ENCODE measurements at places on chromosomes 3 and 15.
A peak's percentile ranks its signal among the peaks of the same experiment; 100 is the strongest.

- DNase-seq, result no peak
Observed at GRCh38 chr15:61425934-61426333, 196.8 kb upstream of the RORA start.

GRCh38 chr3:189871418-189871817 lies 240.2 kb downstream of the TP63 start:
- DNase-seq, result no peak

DNA sequence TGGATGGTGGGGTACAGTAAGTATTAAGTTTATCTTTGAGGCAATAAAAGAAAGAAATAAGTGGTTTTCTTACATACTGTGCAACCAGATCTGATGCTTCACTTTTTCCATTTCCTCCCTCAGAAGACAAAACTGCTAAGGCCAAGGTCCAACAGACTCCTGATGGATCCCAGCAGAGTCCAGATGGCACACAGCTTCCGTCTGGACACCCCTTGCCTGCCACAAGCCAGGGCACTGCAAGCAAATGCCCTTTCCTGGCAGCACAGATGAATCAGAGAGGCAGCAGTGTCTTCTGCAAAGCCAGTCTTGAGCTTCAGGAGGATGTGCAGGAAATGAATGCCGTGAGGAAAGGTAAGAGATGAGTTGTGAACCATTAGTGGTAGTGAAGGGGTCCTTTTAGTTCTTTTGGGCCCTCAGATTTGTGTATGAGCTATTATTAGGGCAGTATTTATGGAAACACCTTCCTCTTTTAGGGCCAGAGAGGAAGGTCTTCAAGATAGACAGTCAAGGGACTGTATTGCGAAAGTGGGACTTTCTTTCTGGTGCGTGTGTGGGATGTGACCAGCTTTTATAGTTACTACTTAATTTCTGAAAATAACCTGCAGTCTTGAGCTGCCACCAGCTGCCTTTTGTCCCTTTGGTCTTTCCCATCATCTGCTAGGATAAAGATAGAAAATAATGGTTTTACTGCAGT lies 4.6 kb downstream of the ALAS1 start:
- no peak for DNase-seq

- no peak for DNase-seq
Observed at GRCh38 chr3:78390221-78390620, 1350.3 kb downstream of the ROBO2 start.

DNA sequence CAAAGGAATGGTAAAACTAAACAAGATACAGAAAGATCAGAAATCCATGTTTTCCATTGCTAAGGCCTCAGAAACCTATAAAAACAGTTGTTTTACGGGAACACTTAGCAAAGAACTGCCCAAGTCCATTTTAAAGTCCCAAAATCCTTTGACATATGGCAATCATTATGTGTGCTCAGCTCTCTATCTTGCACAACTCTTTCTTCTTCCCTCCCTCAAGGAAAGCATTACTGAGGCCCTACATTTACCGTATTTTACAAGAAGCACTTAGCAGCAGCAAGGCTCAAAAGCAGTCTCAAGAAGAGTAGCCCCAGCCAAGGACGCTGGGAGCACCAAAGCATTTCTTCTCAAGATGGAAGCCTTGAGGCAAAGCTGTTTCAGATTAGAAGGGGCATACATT lies 169.6 kb upstream of the LRTM1 start:
- DNase-seq, result no peak

DNA sequence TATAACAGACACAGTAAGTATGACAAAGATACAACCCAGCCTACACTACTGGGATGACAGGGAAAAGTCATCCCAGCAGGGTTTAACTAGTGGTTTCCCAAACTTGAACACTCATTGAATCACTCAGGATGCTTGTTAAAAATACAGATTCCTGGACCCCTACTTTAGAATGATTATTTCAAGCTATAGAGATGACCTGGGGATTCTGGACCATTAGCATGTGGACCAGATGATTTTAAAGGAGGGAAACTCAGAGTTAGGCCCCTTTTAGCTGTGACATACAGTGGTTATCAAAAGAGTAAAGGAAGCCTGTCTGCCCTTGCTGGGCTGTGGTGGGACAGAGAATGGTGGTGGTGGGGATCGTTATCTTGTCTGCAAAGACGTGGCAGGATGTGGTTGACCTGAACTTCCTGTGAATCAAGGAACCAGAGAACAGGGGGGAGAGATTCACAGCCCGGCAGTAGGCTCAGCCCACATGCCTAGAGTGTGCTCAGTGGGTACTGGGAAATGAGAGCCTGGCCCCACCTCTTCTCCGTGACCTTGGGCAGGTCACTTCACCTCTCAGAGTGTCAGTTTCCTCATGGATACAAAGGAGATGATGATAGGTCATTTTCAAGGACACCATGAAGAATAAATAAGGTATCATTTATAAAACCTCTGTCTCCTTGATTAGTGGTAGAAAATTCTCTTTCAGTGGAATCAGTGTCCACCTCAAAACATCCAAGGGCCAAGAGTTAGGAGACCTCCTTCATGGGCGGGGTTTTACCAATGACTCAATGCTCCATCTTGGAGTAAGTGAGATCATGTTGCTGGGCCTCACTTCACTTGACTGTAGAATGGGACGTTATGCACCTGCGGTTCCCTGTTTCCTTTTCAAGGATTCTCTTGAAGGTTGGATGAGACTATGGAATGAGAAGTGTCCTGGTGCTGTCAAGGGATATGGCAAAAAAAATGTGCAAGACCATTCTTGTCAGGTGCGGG lies 306.5 kb downstream of the RPLP1 start:
- DNase-seq, result peak; percentile 75

- no peak for DNase-seq
Observed at GRCh38 chr3:143653493-143653892, 194.8 kb downstream of the SLC9A9 start.

DNA sequence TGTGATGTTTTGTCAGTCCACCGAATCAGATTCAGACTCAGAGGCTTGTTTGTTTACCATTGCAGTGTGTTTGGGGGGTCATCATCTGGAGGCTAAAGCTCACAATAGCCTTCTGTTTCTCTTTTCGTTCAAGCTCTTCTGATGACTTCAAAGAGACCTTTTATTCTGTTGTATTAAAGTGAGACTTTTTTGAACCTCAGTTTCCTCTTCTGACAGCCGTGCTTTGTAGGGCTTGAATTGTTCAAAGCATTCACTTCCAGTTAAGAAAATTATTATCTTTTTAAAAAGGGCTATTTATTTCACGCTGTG lies 1.3 kb downstream of the PXK start:
- no peak for DNase-seq

- DNase-seq, result no peak
Observed at GRCh38 chr15:88835646-88836045, 32.4 kb downstream of the ACAN start.

GRCh38 chr3:32180141-32180784 lies 58.2 kb upstream of the CMTM8 start:
- DNase-seq, result no peak

GRCh38 chr15:27694506-27695087 lies 404.5 kb downstream of the OCA2 start:
- DNase-seq, result no peak

DNA sequence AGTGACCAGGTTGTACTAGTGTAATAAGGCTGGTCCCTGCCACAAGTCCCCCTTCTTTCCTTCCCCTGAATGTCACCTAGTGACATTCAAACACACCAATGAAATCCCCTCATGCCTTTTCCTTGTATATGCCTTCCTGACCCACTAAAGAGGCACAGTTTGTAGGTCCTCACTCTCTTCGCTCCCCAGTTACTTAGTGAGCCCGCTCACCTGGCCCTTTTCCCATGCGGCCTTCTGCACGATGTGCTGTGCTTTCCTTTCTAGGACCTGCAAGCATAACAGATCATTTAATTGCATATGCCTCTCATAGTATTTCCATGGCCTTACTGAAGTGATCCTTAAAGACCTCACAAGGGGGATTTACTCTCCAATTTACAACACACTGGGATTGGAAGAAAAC lies 146.3 kb downstream of the THRB start:
- no peak for DNase-seq

DNA sequence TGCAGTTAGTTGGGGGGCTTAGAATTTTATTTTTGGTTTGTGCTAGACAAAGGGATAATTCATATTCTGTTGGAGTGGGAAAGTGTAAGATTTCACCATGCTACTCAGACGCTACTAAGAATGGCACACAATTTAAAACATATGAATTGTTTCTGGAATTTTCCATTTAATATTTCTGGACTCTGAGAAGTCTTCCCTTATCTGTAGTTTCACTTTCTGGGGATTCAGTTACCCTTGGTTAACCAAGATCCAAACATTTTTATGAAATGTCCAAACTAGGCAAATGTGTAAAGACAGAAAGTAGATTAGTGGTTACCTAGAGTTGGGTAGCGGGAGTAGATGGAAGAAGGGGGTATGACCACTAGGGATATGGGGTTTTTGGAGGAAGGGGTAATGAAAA lies 53.1 kb downstream of the TCF12 start:
- DNase-seq, result no peak

- no peak for DNase-seq
Observed at GRCh38 chr3:50551681-50552435, 15.7 kb downstream of the C3orf18 start.

DNA sequence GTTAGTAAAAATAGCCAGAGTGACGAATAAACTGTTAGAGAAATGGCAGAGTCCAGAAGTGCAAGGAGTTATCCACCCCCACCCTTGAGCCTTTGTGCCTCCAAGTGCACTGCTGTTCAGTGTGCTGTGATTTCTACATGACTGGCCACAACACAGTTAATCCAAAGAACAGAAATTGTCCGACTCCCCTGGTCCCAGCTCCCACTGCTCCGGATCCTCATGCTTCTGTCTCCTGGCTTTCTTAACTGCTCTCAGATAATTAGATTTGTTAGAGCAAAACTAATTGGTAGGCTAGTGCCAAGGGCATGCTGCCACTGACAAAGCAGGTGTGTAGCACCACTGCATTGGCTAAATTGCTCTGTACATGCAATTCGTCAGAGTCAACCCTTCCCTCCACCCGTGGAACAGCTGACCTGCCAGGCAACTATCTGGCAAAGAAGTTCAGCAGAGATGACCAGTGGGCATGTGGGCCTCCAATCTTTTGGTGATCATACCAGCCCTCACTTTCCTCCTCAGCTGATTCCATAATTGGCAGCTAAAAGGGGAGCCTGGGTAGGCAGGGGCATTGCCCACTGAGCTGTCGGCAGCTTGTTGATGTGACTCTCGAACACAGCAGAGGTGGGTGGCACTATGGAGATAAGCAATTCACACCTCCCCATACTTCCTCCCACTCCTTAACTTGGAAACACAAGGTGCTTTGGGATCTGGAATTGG lies 18.9 kb upstream of the ACAP2 start:
- DNase-seq, result no peak

DNA sequence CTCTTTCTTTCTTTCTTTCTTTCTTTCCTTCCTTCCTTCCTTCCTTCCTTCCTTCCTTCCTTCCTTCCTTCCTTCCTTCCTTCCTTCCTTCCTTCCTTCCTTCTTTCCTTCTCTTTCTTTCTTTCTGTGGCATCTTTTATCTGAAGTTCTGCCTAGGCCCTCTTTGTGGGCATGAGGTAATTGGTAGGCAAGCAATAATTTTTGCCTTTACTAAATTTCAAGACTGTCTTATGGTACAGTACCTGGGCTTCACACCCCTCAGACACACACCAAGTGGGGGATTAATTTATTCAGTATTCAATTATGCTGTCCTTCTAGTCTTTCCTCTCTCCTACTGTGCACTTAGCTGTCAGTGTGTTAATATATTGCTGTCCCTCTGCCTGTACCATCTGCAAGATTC lies 155.5 kb downstream of the OXSM start:
- no peak for DNase-seq

DNA sequence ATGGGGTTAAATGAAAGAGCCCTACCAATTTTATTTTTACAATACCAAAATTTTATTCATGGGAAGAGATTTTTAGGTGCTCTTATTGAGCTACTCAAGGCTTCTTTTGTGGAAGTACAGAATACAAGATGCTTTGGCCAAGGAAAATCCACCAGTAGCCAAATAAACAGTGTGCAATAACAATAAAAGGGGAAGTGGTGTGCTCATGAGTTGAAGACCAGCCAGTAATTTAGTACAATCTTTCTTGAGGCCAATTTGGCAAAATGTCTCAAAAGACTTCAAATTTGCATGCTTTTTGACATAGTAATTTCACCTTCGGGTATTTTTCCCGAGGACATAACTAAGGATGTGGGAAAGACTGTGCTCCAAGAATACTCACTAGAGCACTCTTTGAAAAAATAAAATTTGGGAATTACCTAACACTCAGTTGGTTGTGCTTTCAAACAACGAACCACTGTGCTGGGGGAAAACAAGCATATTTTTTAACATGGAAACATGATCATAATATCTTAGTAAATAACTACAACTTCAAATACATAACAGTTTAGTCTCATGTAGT lies 294.0 kb downstream of the DIPK2A start:
- no peak for DNase-seq

GRCh38 chr3:186461141-186461540 lies 83.0 kb downstream of the CRYGS start:
- DNase-seq, result no peak

- DNase-seq, result no peak
Observed at GRCh38 chr3:67614195-67614594, 40.2 kb downstream of the SUCLG2 start.

- no peak for DNase-seq
Observed at GRCh38 chr15:68603951-68604350, 25.2 kb downstream of the CORO2B start.

- no peak for DNase-seq
Observed at GRCh38 chr3:116339441-116340028, 105.8 kb downstream of the LSAMP start.

DNA sequence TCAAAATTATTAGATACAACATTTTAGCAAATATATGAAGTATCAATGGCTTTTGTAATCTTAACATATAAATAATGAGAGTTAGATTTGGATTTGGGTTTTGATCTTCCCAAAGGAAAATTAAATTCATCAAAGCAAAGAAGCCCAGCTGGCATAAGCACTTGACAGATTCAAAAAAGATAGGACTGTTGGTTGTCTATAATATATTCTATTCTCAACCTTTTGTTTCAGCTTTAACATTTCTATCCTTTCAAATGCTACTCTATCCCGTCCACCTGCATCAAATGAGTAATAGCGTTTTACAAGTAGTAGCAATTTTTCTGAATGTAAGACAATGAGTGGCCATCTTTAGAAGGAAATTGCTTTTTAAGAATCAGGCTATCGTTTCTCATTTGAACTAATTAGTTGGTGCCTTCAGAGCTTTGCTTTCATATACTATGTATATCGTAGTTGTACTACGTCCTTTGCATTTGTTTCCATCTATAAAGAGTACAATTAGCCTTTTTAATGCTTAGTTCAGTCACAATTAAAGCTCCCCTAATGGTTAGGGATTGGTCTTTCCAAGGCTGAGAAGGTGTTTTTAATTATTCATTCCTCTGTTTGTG lies 278.0 kb downstream of the UBE2E2 start:
- DNase-seq, result no peak

GRCh38 chr3:50125541-50126286 lies 29.4 kb upstream of the SEMA3F start:
- no peak for DNase-seq
